Endothelial cell (in vitro differentiated cells): ENCODE measurements at places on chromosomes 3 and 15. TPM values are rescaled to one million over a fixed set of nuclear protein-coding genes. Genes with fewer than 3 reads are reported as not detected.

Gene TRH
- 0.49 TPM for total RNA-seq

Gene PLAAT1
- total RNA-seq, result 1.7 TPM

- peaks cover 5% of the 10 kb centered on the region for H3K27me3 ChIP-seq
- H3K27ac ChIP-seq, result peak overlapping the region; percentile 45
- peaks cover 7% of the 10 kb centered on the region for H3K36me3 ChIP-seq
- H3K4me3 ChIP-seq, result no peak overlapping the region
- peaks cover 24% of the 10 kb centered on the region for H3K4me1 ChIP-seq
Measured at GRCh38 chr3:57062101-57062631, 1.7 kb downstream of the SPATA12 start.

DNA sequence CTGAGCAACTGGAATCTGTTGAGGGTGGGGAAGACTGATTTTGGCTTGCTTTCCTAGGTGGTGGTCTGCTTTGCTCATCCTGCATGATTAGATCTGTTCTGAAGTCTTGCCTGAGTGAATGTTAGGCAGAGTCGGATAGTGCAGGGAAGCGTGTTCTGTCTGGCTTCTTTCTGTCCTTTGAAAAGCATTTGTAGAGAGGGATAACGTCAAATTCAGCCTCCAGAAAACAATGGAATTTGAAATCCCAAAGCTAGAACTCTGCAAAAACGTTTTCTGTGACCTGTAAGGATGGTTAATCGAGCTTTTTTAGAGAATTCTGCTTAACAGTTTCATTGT, 1.4 kb downstream of the GLCE start:
- H3K27me3 ChIP-seq, result peaks cover 6% of the 10 kb centered on the region
- H3K4me1 ChIP-seq, result peaks cover 13% of the 10 kb centered on the region
- no peaks in the 10 kb centered on the region for H3K36me3 ChIP-seq

DNA sequence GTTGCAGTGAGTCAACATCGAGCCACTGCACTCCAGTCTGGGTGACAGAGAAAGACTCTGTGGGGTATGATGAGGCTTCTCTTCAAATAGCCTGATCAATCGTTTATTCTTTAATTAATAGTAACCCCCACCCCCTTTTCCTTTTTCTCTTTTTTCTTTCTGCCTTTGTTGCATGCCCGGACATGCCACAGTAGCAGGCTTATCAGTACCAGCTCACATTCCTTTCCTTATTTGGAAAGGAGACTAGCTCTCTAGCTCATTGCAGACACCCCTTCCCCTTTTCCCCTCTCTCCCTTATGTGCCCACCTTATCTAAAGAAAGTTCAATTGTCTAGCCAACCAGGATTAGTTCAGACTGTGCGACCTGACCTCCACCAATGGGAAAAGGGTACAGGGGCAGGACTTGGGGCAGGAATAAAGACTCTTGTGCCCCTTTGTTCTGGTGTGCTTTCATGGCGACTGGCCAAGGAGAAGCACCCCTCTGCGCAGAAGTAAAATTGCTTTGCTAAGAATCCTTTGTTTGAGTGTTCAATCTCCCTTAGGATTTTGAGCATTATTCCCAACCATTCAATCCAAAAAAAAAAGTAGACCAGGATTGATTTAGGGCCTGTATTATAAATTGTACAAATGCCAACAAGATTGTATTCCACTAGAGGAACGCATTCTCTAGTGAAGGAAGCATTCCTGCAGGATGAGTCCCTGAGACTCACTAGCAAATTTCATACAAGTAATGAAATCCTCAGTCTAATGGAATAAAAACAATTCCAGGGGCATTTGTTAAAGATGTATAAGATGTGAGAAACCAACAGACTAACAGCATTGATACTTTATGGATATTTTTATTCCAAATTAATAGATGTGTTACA, 95.8 kb upstream of the SNRPN start:
- peaks cover 11% of the 10 kb centered on the region for H3K36me3 ChIP-seq
- peaks cover 6% of the 10 kb centered on the region for H3K27me3 ChIP-seq
- H3K4me3 ChIP-seq, result no peak overlapping the region

DNA sequence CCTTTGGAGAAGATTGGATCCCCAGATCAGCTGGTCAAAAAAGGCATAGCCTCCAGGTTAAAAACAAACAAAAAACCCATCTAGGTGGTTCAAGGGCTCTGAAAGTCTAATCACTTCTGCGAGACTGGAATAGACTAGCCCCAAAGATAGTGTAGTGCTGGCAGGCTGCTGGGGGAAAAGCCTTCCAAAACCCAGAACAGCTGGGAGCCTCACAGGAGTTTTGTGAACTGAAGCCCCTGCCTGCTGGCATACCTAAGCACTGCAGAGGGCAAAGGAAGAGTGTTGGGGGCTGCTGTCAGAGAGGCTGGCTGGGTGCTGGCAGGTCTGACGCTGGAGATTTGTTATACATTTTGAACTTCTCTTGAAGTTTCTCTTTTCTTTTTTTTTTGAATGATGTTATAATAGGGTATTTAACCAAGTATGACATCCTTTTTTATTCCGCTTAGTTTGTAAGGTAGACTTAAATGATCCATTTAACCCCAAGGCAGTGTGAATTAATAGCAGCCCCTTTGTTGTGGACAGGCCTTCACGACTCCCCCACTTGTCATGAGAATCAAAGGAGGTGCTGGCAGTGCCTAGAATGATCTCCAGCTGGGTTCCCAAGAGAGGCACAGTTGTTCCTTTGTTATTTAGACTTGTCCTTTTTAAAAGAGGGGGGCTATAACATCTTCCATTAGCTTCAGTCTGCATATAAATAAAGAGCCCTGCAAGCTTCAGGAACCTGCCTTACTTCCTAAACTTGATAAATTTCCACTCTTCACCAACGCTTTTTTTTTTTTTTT, 53.9 kb downstream of the CRTC3 start:
- no peaks in the 10 kb centered on the region for H3K27me3 ChIP-seq
- H3K4me1 ChIP-seq, result peaks cover 10% of the 10 kb centered on the region
- peak overlapping the region; percentile 36 for H3K27ac ChIP-seq
- H3K36me3 ChIP-seq, result no peaks in the 10 kb centered on the region

- no peak overlapping the region for H3K4me3 ChIP-seq
- H3K27ac ChIP-seq, result no peak overlapping the region
- peaks cover 2% of the 10 kb centered on the region for H3K4me1 ChIP-seq
- no peaks in the 10 kb centered on the region for H3K36me3 ChIP-seq
Measured at GRCh38 chr3:79414806-79415205, 353.0 kb downstream of the ROBO1 start.

GRCh38 chr3:98645039-98645438, 51.6 kb upstream of the CPOX start:
- H3K27ac ChIP-seq, result no peak overlapping the region
- no peaks in the 10 kb centered on the region for H3K4me1 ChIP-seq
- H3K36me3 ChIP-seq, result no peaks in the 10 kb centered on the region
- no peak overlapping the region for H3K4me3 ChIP-seq

DNA sequence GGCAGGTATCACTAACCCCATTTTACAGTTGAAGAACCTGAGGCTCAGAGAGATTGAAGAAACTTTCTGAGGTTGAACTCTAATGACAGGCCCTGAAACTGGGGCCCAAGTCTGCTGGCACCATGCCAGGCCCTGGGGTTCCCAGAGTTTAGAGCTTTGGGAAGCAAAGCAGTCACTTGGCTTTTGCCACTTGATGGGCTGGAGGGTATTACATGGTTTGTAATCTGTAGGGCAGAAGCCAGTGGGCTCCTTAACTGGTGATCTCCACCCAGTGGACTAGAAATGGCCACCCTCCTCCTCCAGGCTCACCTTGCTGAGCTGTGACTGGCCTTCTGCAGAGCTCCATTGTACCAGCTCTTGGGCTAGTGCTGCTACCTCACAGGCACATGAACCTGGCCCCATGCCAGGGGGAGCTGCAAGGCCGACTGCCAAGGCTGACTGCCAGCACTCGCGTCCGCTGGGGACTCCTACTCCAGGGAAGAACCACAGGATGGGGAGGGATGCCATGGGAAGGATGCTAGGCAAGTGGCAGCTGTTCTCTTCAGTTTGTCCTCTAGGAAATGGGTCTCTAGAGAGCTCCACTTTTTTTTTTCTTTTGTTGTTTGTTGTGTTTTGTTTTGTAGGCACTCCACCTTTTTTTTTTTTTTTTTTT, 104.8 kb downstream of the ETFA start:
- H3K4me1 ChIP-seq, result peaks cover 4% of the 10 kb centered on the region
- H3K27me3 ChIP-seq, result peaks cover 2% of the 10 kb centered on the region
- no peak overlapping the region for H3K27ac ChIP-seq
- no peak overlapping the region for H3K4me3 ChIP-seq
